Neural crest cell (in vitro differentiated cells): ENCODE measurements at places on chromosomes 2 and 18. TPM values are rescaled to one million over a fixed set of nuclear protein-coding genes. Genes with fewer than 3 reads are reported as not detected.

C2orf81 gene
- total RNA-seq: 7.3 and 7.9 TPM in 2 replicates

PDCD1 gene
- not detected in 2 replicates for total RNA-seq

METTL21A gene
- 30.7 and 33.4 TPM in 2 replicates for total RNA-seq

- H3K4me1 ChIP-seq: peaks cover 7% of the 10 kb centered on the region
- DNase-seq: no peak
- H3K36me3 ChIP-seq: no peaks in the 10 kb centered on the region
- no peak overlapping the region for H3K27ac ChIP-seq
- no peak overlapping the region for H3K4me3 ChIP-seq
- H3K27me3 ChIP-seq: no peaks in the 10 kb centered on the region
Observed at GRCh38 chr2:226267516-226268289, 531.9 kb downstream of the IRS1 start.

- DNase-seq: peak; percentile 16
- H3K36me3 ChIP-seq: no peaks in the 10 kb centered on the region
- no peak overlapping the region for H3K4me3 ChIP-seq
- H3K27ac ChIP-seq: no peak overlapping the region
- H3K27me3 ChIP-seq: no peaks in the 10 kb centered on the region
- H3K4me1 ChIP-seq: peaks cover 7% of the 10 kb centered on the region
Observed at GRCh38 chr2:75053484-75054112, 95.2 kb downstream of the POLE4 start.

GRCh38 chr18:67428158-67428557 lies 88.4 kb downstream of the DSEL start:
- no peak overlapping the region for H3K4me3 ChIP-seq
- H3K27ac ChIP-seq: no peak overlapping the region
- H3K27me3 ChIP-seq: no peaks in the 10 kb centered on the region
- H3K36me3 ChIP-seq: no peaks in the 10 kb centered on the region

DNA sequence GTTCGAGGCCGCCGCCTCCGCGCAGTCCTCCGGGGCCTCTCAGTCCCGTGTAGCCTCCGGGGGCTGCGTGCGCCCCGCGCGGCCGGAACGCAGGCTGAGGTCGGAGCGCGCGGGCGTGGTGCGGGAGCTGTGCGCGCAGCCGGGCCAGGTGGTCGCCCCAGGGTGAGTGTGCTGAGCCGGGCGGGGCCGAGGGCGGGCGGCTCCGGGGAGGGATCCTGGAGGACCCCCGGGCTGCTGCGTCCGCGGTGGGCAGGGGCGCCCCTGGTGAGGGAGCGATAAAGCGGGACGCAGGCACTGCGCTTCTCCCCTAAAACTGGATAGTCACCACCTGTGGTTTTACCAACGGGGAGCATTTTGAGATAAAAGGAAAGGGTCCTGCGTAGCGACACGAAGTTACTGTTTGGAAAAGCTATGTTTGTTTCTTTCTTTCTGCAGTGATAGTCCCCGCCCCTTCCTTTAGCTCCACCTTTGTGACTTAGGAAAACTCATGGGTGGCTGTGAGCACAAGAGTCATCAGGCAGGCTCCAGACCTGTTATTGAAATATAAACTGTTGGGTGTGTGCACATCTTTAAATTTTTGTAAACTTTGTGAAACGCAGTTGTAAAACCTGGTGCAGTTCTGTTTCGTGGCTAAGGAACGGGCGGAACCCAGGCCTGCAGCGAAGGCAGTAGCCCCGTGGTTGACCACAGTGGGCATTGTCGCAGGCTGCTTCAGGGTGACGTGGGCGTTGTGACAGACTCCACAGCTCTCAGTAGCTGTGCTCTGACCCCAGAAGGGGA lies 687 bp downstream of the CTDP1 start:
- no peaks in the 10 kb centered on the region for H3K36me3 ChIP-seq
- DNase-seq: no peak
- peak overlapping the region; percentile 91 for H3K4me3 ChIP-seq
- peak overlapping the region; percentile 62 for H3K27ac ChIP-seq
- H3K27me3 ChIP-seq: no peaks in the 10 kb centered on the region

GRCh38 chr2:163637871-163638270 lies 97.9 kb downstream of the FIGN start:
- no peaks in the 10 kb centered on the region for H3K27me3 ChIP-seq
- no peak overlapping the region for H3K27ac ChIP-seq
- no peak overlapping the region for H3K4me3 ChIP-seq
- H3K4me1 ChIP-seq: peaks cover 15% of the 10 kb centered on the region

- H3K4me1 ChIP-seq: no peaks in the 10 kb centered on the region
- peaks cover 14% of the 10 kb centered on the region for H3K27me3 ChIP-seq
- no peak overlapping the region for H3K27ac ChIP-seq
- H3K4me3 ChIP-seq: no peak overlapping the region
- H3K36me3 ChIP-seq: no peaks in the 10 kb centered on the region
- DNase-seq: no peak
Observed at GRCh38 chr18:60809937-60810336, 437.4 kb upstream of the MC4R start.

- no peak overlapping the region for H3K4me3 ChIP-seq
- H3K36me3 ChIP-seq: no peaks in the 10 kb centered on the region
- peak; percentile 33 for DNase-seq
Observed at GRCh38 chr18:49238433-49239042, 221.9 kb downstream of the DYM start.

DNA sequence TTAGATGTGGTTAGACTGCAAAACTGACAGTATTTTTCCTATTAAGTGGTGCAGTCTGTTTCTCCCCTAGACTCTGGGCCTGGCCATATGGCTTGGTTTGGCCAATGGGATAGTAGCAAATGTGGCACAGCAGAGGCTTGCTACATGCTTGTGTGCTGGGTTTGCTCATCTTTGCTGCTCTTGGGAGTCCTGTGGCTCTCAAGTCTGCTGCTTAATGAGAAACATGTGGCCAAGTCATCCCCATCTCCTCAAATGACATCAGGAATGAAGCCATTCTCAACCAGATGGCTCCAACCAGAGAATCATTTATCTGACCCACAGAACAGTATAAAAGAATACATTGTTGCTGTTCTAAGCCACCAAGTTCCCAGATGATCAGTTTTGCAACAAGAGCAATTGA lies 57.1 kb upstream of the PAX3 start:
- peaks cover 3% of the 10 kb centered on the region for H3K36me3 ChIP-seq
- H3K27me3 ChIP-seq: no peaks in the 10 kb centered on the region
- H3K4me3 ChIP-seq: no peak overlapping the region
- H3K27ac ChIP-seq: no peak overlapping the region

DNA sequence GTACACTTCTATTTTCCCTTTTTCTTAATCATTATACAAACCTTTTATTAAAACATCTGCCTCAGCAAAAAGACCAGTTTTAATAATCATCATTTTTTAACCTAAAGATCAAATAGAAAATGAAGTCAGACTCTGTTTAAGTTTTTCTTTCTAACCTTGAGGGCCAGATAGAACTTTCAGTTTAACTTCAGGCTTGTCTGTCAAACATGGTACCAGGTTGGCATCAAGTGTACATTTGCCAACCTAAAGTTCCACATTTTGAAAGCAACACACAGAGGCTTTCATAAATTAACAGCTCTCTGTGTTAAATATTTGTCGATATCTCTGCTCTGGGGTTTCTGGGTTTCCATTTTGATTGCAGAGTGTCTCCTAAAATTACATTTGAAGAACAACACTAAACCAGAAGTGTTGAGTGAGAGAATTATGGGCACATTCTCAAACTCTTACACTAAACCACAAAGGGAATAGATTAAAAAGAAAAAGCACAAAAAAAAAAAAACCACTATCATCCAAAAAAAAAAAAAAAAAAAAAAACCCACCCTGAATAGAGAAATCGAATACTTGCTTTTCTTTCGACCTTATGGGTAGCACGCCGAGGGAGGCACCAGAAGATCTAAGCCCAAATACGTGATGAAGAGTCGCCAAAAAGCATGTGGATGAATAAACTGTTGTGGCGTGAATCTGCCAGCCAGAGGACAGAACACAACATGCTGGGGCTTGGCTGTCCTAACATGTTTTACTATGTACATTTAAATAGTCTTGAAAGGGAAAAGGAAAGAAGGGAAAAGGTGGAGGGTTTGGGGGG lies 166.2 kb downstream of the TCF4 start:
- no peaks in the 10 kb centered on the region for H3K36me3 ChIP-seq
- DNase-seq: no peak
- H3K27ac ChIP-seq: no peak overlapping the region
- H3K4me1 ChIP-seq: peaks cover 50% of the 10 kb centered on the region
- peaks cover 2% of the 10 kb centered on the region for H3K27me3 ChIP-seq

GRCh38 chr2:119212139-119212800 lies 11.4 kb upstream of the STEAP3 start:
- no peak overlapping the region for H3K4me3 ChIP-seq
- peaks cover 22% of the 10 kb centered on the region for H3K27me3 ChIP-seq
- H3K36me3 ChIP-seq: no peaks in the 10 kb centered on the region
- H3K4me1 ChIP-seq: no peaks in the 10 kb centered on the region
- H3K27ac ChIP-seq: no peak overlapping the region

GRCh38 chr2:174815526-174815925 lies 51.3 kb upstream of the CHRNA1 start:
- H3K27ac ChIP-seq: no peak overlapping the region
- no peaks in the 10 kb centered on the region for H3K27me3 ChIP-seq
- no peak overlapping the region for H3K4me3 ChIP-seq
- DNase-seq: no peak
- H3K36me3 ChIP-seq: peaks cover 6% of the 10 kb centered on the region
